ENCODE measurements at places on chromosomes 7 and 10. TPM values are rescaled to one million over a fixed set of nuclear protein-coding genes. Genes with fewer than 3 reads are reported as not detected.

GRCh38 chr7:41873741-41874140 lies 170.9 kb upstream of the INHBA start:
- DNase-seq: no peak

- no peak for DNase-seq
These were observed 662.2 kb upstream of the ADARB2 start for GRCh38 chr10:2399482-2399881.

- DNase-seq: no peak
These were observed 7.1 kb upstream of the ZNF117 start for GRCh38 chr7:64997927-64998391.

- DNase-seq: no peak
These were observed 16.8 kb upstream of the GIMAP6 start for GRCh38 chr7:150649080-150649385.

GRCh38 chr10:77341055-77341454 lies 296.6 kb downstream of the KCNMA1 start:
- DNase-seq: no peak

GRCh38 chr10:108616559-108617285 lies 1306.6 kb downstream of the XPNPEP1 start:
- DNase-seq: no peak

GRCh38 chr7:46137725-46138124 lies 216.7 kb upstream of the IGFBP3 start:
- DNase-seq: no peak

DNA sequence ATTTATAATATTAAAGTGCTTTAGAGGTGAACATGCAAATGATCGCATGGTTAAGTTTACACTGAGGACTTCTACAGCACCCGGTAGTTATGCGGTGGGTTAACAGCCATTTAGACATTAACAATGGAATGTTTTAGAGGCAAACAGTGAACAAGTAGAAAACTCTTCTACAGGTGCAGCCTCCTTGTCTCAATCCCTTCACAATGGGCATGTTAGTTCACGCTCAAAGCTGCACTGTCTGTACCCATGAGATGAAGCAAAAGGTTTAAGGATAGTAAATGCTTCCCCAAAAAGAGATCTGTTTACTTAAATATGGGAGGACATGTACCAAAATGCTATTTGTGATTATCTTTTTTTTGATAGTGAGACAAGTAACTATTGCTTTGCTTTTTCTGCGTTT lies 25.1 kb downstream of the PUS7 start:
- no peak for DNase-seq

DNA sequence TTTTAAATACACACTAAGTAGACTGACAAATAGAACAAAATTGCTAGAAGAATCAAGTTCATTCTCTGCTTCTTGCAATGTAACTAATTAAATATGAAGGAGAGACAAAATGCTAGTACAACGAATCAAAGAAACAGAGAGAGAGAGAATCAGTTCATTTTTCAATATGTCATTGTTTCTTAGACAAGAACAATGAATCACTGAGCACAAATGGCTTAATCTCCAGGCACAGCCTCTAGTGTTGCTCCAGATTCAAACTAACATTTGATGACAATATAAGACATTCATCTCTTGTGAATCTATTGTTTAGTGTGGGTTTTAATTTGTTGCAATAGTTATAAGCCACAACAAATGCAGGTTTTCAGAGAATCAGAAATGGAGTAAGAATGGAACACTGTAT lies 357.4 kb upstream of the TMEM229A start:
- no peak for DNase-seq

The PNLIPRP1 gene
- 1.4 TPM for total RNA-seq

The TMEM196 gene
- 0.30 TPM for total RNA-seq

The GBX1 gene
- not detected for total RNA-seq

The WEE2 gene
- total RNA-seq: 0.12 TPM

The CYP17A1 gene
- 0.55 TPM for total RNA-seq

The AKR1C1 gene
- total RNA-seq: 79.0 TPM

The DRGX gene
- total RNA-seq: not detected

Data from aorta (tissue), 5 donors.